CD4-positive, alpha-beta T cell treated with Interleukin-1 beta for 1 hour (primary cell): ENCODE measurements at places on chromosomes 11 and 22.
A peak's percentile ranks its signal among the peaks of the same experiment; 100 is the strongest.

GRCh38 chr11:64499261-64500004 is 91.6 kb upstream of the SLC22A12 start:
- no peak for DNase-seq

DNA sequence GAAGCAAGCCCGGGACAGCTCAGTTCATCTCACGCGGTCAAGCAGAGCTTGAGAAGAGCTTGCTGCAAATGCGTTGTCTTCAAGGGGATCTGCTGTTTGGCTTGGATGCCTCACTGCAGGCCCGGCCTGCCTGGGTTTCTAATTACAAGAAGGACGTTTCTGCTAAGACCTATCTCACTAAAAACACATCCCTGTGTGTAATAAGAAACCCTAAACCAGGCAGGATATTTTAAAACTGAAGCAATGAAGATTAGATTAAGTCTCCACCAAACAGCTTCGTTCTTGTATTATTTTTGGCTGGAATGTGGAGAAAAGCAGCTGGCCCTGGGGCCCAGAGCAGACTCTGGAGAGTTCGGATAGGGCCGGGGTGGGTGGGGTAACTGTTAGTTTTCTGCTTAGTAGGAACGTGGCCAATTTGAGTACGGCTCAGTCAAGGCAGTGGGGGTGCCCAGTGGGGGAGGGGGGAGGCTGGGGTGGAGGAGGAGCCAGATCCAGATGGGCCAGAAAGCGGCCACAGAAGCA is 6.0 kb downstream of the PKNOX2 start:
- no peak for DNase-seq

DNA sequence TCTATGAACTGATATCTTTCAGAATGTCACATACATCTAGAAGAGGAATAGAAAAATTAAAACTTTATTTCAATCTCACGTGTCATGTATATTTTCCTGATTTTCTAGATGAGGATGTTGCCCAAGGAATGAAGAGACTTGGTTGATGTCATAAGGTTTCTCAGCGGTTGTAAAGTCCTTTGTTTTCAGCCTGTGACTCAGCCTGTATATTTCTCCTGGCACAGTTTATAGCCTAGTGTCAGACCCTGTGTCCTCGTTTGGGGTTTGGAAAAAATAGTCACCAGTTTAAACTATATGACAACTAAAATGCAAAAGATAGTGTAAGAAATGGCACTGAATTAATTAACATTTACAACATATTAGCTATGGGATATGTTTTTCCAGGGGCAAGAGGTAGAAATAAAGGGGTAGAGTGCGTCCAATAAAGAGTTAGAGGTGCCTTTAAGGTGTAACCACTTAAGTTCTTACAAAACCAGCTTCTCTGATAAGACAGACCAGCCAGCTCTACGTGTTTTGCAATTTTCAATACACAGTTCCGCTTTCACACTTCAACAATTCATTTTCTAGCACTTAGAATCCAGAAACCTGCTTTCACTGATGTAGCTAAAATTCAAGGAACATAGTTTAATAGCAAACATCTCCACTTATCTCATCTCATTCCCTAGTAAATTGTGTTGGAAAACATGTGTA is 1432.6 kb upstream of the TENM4 start:
- no peak for DNase-seq

DNA sequence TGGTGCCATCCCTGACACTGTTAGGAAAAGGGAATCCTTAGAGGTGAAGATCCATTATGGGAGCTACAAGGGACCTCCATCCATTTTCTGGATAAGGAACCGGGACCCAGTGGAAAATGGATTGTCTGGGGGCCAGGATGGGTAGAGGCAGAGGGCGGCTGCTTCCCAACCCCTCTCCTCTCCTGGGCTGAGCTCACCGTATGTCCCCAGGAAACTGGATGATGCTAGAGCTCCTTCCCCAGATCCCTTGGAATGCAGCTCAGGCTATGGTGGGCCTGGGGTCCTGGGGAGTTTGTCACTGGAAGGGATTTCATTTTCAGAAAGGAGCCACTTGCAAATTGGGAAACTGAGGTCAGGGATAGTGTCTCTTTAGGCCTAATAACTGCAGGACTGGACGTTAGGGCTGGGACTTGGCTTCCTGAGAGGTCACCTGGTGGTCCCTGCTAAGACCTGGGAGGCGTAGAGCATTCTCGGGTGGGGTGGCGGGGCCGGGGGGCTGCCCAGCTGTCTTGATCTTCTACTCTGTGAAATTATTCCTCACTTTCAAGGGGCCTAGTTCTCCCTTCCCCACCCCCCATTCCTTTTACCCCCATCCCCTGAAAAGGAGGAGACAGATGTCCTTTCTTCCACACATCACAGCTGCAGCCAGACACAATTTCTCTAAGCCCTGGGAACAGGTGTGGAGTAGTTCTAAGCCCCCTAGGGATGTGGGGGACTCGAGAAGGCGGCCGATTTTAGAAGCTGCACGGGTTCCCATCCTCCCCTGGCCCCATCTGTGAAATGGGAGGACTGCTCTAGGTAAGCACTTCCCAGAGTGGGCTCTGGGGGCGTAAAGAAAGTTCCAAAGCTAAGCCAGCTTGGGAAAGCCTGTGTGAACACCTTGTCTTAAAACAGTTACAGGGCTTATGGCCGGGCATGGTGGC is 99.8 kb downstream of the PKNOX2 start:
- no peak for DNase-seq

- DNase-seq, result peak; percentile 78
Observed at GRCh38 chr11:69443138-69443967, 38.1 kb upstream of the LINC01488 start.

GRCh38 chr11:117228091-117228490 is 3.8 kb downstream of the PCSK7 start:
- no peak for DNase-seq

DNA sequence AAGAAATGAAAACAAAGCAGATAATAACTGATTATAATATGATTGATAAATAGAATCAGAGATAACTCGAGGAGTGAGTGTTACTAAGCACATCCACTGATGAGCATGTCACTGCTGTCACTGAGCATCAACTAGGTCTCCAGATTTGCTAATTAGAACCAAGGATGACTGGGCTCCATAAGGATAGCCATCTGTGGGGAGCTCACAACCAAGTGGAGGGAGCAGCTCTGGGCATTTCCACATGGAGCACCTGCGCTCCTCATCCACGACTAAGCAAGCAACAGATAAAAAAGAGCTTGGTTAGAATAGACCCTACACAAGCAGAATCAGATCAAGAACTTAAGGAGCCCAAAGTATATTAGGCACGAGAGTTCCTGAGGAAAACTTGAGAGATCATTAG is 396.0 kb upstream of the B3GAT1 start:
- no peak for DNase-seq

DNA sequence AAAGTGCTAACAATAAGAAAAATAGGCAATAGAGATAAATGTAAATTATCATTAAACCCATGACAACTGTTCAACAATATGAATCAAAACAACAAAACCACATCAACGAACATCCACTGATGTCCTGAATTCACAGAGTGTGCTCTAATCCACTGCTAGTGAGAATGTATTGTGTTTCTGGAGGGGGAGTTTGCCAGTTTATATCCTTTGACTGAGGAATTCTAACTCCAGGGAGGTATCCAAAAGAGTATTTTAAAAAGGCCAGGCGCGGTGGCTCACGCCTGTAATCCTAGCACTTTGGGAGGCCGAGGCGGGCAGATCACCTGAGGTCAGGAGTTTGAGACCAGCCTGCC is 1.7 kb upstream of the WEE1 start:
- no peak for DNase-seq

DNA sequence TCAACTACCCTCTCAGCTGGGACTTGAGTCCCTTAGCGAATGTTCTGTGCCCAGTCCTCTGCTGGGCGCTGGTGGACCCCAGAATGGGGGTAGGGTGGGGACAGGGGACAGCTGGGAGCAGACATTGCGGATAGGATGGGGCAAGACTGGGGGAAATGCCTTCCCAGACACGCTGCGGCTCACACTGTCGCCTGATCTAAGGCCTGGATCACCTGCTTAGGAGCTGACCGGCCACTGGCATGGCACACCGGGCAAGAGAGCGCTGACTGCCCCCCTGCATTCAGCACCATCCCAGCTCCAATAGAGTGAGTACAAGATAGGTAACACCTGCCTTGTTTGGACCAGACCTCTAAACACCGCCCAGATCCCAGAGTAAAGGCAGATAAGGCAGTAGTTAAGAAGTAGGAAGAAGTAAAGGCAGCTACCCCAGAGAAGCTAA is 1.4 kb downstream of the ARVCF start:
- no peak for DNase-seq

GRCh38 chr11:59556917-59557348 is 45.6 kb downstream of the OR4D9 start:
- DNase-seq, result no peak

- DNase-seq, result no peak
Observed at GRCh38 chr22:36021606-36022153, 6.9 kb downstream of the RBFOX2 start.
